ENCODE measurements at places on chromosomes 11 and 22.

DNA sequence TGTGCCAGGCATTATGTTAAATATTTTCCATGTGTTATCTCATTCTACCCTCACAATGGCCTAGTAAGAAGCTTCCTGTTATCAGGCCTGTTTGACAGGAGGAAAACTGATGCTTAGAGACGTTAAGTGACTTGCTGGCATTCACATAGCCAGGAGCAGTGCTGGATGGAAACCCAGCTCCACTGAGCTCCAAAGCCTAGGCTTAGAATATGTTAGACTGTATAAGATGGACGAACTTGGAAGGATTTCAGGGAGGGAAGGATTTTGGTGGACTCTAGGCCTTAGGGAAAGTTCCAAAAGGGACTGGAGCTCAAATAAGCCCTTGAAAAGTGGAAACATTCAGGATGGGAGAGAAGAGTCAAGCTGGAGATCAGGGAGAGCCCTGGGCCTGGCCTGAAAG lies 2.1 kb downstream of the CD44 start:
- H3K36me3 ChIP-seq = peaks cover 67% of the 10 kb centered on the region
- no peak for DNase-seq
- peak overlapping the region; percentile 93 for H3K27ac ChIP-seq
- peak overlapping the region; percentile 83 for H3K4me3 ChIP-seq

DNA sequence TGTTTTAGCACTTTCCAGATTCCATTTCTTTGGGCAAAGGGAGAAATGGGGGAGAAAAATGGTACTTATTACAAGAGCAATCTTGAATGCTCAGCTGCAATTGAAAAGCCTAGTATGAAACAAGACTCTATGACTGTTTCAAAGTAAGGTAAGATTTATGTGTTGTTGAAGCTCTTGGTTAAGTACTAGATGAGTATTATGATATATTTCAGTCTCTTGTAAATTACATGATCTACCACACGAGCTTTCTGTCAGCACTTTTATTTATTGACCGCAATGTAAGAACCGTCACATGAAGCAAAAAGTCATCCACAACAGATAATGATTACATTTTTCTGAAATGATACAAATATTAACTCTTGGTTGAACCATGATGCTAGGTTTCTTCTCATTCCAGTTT lies 906.7 kb upstream of the CHORDC1 start:
- no peak overlapping the region for H3K27ac ChIP-seq
- no peak overlapping the region for H3K4me3 ChIP-seq
- no peak for DNase-seq
- no peaks in the 10 kb centered on the region for H3K27me3 ChIP-seq
- H3K4me1 ChIP-seq = no peaks in the 10 kb centered on the region
- no peaks in the 10 kb centered on the region for H3K36me3 ChIP-seq

GRCh38 chr11:8258289-8258688 lies 5.4 kb downstream of the LMO1 start:
- peaks cover 4% of the 10 kb centered on the region for H3K4me1 ChIP-seq
- peak; percentile 9 for DNase-seq
- H3K36me3 ChIP-seq = no peaks in the 10 kb centered on the region
- peaks cover 43% of the 10 kb centered on the region for H3K27me3 ChIP-seq
- no peak overlapping the region for H3K4me3 ChIP-seq

- no peaks in the 10 kb centered on the region for H3K4me1 ChIP-seq
- no peaks in the 10 kb centered on the region for H3K27me3 ChIP-seq
- no peak overlapping the region for H3K4me3 ChIP-seq
- H3K27ac ChIP-seq = no peak overlapping the region
Observed at GRCh38 chr11:78914503-78914902, 339.8 kb upstream of the NARS2 start.

DNA sequence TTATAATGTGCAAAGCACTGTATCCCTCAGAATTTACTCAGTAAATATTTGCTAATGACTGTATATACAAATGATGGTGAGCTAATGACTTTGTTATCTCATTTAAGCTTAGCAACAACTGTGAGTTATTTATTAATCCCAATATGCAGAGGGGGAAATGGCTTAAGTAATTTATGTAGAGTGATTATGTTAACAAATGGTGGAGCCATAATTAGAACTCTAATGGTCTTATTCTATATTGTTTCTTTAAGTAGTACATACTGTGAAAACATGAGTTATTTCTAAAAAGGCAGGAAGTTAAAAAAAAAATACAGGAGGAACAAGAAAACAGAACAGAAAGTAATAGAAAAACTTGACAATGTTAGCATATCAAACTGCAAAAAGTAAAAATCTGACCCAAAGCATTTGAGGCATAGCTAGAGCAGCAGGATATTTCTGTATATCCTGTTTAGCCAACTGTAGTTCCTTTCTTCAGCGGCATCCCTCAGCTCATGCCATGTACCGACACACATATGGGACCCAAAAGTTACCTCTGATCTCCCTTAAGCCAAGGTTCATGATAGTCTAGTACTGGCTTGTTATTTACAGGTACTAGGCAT lies 94.2 kb downstream of the FCHSD2 start:
- H3K4me3 ChIP-seq = peak overlapping the region; percentile 8
- H3K4me1 ChIP-seq = peaks cover 22% of the 10 kb centered on the region
- DNase-seq = no peak
- H3K27me3 ChIP-seq = no peaks in the 10 kb centered on the region
- peaks cover 6% of the 10 kb centered on the region for H3K36me3 ChIP-seq
- peak overlapping the region; percentile 19 for H3K27ac ChIP-seq

DNA sequence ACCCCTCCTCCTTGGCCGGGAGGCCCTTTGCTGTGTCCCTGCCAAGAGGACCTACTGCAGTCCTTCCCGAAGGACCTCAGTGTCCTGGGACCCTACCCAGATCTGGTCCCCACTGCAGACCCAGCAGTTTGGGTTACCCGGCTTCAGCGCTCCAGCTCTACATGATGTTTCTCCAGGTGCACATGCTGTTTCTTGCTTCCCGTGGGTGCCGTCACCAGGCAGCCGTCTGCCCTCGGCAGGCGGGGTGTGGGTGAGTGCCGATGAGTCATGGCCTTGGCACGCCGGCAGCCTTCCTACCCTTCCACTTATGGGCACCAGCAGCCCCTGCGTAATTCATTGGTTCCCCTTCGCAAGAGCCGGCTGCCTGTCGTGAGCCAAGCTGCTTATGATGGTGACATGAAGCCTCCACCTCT lies 101.8 kb downstream of the BCR start:
- peak overlapping the region; percentile 55 for H3K27ac ChIP-seq
- no peak for DNase-seq
- H3K36me3 ChIP-seq = peaks cover 72% of the 10 kb centered on the region
- H3K4me3 ChIP-seq = no peak overlapping the region
- H3K4me1 ChIP-seq = peaks cover 33% of the 10 kb centered on the region
- H3K27me3 ChIP-seq = no peaks in the 10 kb centered on the region

DNA sequence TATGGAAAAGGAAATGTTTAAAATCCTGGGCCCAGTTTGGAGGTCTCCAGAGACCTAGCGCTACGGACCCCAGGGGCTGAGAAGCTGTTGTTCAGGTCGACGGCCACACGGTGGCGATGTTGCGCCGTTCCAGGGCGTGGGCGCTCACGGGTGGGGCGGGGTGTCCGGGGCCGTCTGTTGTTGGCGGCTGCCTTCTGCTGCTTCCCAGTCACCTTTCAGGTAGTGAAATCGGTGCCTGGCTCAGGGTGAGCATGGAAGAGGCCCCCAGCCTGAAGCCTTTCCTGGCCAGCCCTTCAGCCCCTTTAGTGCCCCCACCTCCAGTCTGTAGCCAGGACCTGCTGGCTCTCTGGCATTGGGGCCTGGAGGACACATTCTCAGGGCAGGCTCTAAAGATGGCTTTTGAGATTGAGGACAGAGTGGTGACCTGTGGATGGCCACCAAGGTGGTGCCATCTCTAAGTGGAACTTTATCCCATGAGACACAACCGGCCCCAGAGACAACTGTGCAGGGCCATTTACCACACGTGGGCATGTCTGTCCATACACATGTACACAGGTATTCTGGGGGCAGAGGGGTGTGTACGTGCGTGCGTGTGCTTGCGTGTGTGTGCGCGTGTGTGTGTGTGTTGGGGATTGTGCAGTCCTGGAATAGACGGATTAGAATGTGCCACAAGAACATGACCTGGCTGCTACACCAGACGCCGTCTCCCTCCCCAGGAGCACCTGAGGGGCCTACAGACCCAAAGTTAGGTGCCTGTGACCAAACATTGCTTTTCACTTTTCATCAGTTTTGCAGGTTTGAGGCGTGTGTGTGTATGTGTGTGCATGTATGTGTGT lies 53.8 kb downstream of the ST14 start:
- H3K27me3 ChIP-seq = peaks cover 3% of the 10 kb centered on the region
- no peaks in the 10 kb centered on the region for H3K4me1 ChIP-seq
- H3K27ac ChIP-seq = no peak overlapping the region
- peak; percentile 85 for DNase-seq

DNA sequence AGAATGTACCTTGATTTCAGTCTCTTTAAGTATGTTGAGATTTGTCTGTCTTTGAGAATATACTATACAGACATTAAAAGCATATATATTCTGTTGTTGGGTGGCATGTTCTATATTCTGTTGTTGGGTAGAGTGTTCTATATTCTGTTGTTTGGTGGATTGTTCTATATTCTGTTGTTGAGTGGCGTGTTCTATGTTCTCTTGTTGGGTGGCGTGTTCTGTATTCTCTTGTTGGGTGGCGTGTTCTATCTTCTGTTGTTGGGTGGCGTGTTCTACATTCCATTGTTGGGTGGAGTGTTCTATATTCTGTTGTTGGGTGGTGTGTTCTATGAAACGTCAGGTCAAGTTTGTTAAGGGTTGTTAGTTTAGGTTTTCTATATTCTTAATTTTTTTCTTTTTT lies 27.1 kb upstream of the CTTN start:
- H3K27ac ChIP-seq = no peak overlapping the region
- no peaks in the 10 kb centered on the region for H3K27me3 ChIP-seq
- H3K4me1 ChIP-seq = peaks cover 19% of the 10 kb centered on the region

DNA sequence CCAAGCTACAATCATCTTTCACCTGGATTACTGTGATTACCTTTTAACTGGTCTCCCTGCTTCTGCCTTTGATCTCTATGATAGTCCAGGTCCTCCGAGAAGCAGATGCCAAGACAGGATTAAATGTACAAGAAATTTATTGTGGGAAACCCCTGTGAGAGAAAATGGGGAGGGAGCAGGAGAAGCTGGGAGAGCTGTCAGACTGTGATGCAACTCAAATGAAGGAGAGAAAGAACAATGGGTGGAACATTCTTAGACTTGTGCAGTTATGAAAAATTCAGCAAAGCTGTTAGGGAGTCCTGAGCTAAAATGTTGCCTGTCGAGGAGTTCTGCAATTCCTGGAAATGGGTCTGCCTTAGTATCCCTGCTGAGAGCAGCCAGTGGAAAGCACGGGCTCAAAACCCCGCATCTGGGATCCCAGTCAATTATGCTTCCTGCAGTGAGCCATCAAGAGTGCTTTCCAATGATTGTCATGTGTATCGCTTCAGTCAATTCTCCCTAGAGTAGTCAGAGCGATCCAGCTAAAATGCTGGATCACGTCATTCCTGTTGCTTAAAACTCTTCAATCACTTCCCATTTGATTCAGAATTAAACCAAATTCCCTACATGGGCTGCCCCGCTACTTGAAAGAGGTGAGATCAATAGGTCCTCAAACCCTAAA lies 16.5 kb upstream of the CSTF3 start:
- H3K27me3 ChIP-seq = no peaks in the 10 kb centered on the region
- no peak overlapping the region for H3K27ac ChIP-seq
- no peak overlapping the region for H3K4me3 ChIP-seq

- no peak overlapping the region for H3K4me3 ChIP-seq
- H3K36me3 ChIP-seq = no peaks in the 10 kb centered on the region
- peaks cover 12% of the 10 kb centered on the region for H3K27me3 ChIP-seq
- no peak overlapping the region for H3K27ac ChIP-seq
- no peak for DNase-seq
- H3K4me1 ChIP-seq = no peaks in the 10 kb centered on the region
Observed at GRCh38 chr11:35875466-35875865, 68.4 kb upstream of the LDLRAD3 start.

DNA sequence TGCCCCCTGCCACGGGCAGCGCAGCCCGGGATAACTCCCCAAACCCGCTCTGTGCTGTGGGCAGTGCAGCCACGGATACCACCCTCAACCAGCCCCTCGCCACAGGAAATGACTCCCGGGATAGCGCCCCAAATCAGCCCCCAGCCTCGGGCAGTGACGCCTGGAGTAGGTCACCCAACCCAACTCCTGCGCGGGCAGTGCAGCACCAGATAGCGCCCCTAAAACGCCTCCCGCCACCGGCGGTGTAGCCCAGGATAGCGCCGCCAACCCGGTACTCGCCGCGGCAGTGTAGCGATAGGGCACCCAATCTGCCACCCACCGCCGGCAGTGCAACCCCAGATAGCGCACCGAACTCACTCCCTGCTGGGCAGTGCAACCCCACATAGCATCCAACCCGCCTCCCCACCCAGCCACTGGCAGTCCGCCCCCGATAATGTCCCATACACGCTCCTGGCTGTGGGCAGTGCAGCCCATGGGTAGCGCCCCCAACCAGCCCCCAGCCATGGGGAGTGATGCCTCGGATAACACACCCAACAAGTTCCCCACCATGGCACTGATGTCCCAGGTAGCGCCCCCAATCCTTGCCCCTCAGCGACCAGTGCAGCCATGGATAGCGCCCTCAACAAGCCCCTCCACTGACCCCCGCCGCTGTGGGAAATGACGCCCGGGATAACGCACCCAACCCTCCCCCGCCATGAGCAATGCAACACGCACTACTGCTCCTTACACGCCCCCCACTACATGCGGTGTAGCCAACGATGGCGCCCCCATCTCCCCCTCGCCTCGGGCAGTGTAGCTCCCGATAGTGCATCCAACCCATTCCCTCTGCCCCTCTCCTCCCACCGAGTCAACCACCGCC lies 1.5 kb downstream of the RFPL2 start:
- peaks cover 47% of the 10 kb centered on the region for H3K4me1 ChIP-seq
- H3K4me3 ChIP-seq = peak overlapping the region; percentile 72
- no peak overlapping the region for H3K27ac ChIP-seq

- H3K36me3 ChIP-seq = no peaks in the 10 kb centered on the region
- H3K27me3 ChIP-seq = peaks cover 31% of the 10 kb centered on the region
- DNase-seq = no peak
- peaks cover 15% of the 10 kb centered on the region for H3K4me1 ChIP-seq
Observed at GRCh38 chr11:12600829-12601228, 73.4 kb upstream of the TEAD1 start.

DNA sequence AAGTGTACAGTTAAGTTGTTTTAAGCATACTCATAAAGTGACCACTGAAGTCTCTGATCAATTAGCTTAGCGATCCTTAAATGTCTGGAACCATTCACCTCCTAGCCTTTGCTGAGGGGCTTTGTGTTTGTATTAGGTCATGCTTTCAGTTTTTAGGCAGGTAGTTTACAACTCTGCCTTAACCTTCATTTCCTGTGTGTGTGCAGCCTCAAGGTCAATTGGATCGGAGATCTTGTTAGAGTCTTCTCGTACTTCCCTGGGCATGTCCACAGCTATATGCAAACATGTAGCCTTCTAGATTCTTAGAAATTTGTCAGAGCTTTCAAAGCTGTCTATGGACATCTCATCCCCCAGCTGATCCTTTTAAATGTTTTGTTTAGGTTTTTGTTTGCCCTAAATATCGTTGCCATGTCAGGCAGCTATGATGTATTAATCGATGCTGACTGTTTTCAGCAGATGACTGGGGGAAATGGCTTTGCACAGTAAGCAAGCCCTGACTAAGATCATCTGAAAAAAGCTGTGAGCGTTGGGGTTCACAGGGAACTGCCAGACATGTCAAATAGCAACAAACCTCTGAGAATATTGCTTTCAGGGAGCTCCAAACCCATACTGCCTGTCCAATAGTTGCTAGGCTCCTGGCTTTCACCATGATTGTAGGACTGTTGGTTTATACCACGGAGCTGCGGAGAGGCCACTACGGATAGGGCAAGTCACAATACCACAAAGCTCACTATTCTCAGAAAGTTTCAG lies 45.6 kb downstream of the GLYAT start:
- DNase-seq = no peak
- peaks cover 3% of the 10 kb centered on the region for H3K27me3 ChIP-seq
- H3K4me3 ChIP-seq = no peak overlapping the region
- H3K4me1 ChIP-seq = peaks cover 20% of the 10 kb centered on the region

GRCh38 chr11:94183251-94183885 lies 54.7 kb downstream of the PANX1 start:
- H3K27me3 ChIP-seq = no peaks in the 10 kb centered on the region
- H3K4me3 ChIP-seq = no peak overlapping the region
- H3K4me1 ChIP-seq = no peaks in the 10 kb centered on the region
- H3K36me3 ChIP-seq = peaks cover 65% of the 10 kb centered on the region

Measured in activated T-cell treated with anti-CD3 and anti-CD28 coated beads, Interleukin-2, amount 50 U/mL, for 24 hours (primary cell).